GM13977 (cell line): ENCODE measurements at places on chromosomes 3 and 15.

DNA sequence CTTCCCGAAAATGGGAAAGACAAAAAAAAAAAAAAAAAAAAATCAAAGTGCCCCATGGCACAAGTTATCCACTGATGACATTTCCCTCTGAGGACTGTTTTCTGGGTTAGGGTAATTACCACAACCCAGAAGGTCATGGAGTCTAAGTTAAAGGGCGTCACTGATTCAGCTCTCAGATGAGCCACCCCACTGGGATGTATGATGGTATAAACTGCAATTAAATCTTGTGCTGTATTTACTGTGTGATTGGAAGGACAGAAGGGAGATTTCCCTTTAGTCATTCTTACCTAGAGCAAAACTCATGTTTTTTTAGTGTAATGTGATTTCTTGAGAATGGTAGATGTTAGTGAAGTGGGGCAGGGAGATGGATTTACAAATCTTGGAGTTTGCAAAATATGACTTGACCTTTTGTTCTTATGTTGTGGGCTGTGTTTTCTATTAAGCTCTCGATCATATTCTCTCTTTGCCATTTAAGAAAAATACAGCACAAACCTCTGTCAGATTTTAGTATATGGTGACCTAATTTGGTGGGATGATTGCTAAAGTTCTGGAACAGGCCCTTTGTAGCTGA, 244.2 kb downstream of the PTPRG start:
- no peak for DNase-seq

DNA sequence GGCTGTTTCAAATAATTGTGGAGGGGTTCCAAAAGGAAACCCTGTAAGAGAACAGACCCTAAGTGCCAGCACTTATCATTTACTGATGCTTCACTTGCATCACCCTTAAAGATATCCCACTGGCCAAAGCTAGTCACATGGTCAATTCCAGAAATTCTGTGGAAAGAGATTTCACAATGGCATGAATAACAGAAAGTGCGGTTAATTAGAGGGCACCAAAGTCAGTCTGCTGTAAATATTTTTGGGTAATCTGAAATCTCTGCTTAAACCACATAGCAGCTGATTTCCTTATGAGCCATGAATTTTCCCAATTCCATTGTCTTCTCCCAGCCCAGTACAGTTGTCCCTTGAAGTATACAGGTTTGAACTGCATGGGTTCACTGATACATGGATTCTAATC, 346.1 kb downstream of the SI start:
- DNase-seq: no peak

- no peak for DNase-seq
Observed at GRCh38 chr3:36455406-36455805, 75.1 kb downstream of the STAC start.

DNA sequence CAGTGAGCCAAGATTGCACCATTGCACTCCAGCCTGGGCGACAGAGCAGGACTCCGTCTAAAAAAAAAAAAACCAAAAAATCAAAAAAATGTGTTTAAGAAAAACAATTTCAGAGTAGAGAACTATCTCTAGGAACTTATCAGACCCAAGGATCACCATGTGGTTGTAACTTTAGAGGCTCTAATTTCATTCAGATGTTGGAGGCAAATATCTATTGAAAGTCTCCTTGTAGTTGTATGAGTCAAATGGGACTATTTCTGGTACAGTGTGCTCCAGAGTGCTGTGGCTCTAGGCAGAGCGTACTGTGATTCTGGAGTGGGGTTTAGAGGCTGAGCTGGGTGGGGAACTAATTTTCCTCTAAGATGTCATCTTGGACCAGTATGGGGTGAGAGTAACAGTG, 398.7 kb downstream of the SHQ1 start:
- no peak for DNase-seq

- no peak for DNase-seq
Observed at GRCh38 chr3:82416349-82416748, 654.9 kb upstream of the GBE1 start.

- no peak for DNase-seq
Observed at GRCh38 chr3:20787005-20787404, 601.0 kb upstream of the SGO1 start.

GRCh38 chr3:24713516-24713915, 218.9 kb upstream of the THRB start:
- DNase-seq: no peak

DNA sequence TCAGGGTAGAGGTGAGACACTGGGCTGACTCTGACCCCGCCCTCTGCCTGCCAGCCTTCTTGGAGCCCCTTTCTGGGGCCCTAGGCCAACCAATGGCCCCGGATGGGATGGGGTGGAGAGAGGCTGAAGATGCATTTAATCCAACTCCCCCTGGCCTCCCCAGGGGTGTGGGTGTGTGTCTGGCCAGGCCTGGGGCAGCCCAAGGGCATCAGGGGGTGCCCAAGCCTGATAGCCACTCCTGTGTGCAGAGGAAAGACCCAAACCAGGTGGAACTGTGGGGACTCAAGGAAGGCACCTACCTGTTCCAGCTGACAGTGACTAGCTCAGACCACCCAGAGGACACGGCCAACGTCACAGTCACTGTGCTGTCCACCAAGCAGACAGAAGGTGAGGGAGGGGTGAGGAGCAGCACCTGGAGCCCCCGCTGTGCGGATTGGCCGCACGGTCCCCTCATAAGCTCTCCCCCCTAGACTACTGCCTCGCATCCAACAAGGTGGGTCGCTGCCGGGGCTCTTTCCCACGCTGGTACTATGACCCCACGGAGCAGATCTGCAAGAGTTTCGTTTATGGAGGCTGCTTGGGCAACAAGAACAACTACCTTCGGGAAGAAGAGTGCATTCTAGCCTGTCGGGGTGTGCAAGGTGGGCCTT, 9.5 kb downstream of the SPINT1 start:
- no peak for DNase-seq

GRCh38 chr15:90686435-90687218, 30.5 kb upstream of the BLM start:
- DNase-seq: peak; percentile 61

- no peak for DNase-seq
Observed at GRCh38 chr15:91855684-91856489, 2.4 kb downstream of the SLCO3A1 start.

DNA sequence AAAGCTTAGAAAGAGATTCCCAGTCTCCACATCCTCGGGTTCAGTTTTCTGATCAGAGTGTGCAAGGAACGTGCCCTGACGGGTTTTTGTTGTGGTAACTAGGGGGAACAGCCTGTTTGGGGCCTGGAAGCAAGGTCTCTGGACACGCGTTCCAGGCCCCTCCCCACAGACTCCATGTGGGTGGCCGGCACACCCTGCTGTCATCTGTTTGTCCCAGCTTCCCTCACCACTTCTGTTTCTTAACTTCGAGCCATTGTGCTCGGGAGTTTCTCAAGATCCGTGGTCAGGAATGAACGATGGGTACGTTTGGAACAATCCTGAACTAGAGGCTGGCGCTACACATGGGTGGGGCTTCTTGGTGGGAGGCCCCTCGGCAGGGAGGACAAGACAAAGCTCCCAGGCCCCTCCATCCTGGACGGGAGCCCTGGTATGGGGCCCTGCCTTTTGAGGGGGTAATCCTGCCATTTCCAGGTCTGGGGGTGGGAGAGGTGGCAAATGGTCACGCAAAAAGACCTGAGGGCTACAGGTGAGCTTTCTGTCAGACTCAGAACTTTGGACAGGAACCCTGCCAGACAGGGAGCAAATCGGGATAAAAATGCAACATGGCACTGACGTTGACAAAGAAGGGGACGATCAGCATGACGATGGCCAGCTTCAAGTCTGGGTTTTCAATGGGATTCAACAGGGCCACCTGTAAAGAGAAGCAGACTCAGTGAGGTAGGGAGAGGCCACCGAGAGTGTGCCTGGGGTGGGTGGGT, 8.5 kb upstream of the MUSTN1 start:
- no peak for DNase-seq

DNA sequence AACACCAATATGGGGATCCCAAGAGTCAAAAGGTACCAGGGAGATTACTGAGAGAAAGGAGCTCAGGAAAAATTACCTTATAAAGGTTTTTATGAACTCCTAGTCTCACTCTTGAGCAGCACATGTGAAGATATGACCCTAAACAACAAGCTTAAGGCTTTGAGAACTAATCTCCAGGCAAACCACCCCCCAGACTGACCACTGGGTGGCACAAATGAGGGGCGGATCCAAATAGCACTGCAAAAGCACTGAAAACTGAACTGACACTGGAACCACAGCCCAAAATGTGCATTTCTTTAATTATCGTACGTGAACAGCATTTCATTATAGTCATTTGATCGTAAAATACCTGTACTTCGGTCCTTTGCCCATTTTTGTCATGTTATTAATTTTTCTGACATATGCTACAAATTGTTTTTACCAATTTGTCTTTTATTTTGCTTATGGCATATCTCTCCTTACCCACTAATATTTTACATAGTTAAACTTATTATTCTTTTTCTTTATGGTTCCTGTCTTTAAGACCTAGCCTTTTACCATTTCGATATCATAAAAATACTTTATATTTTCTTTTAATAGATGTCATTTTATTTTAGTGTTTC, 31.5 kb upstream of the TFDP2 start:
- peak; percentile 14 for DNase-seq

GRCh38 chr3:186318135-186318534, 43.9 kb downstream of the DGKG start:
- DNase-seq: no peak

DNA sequence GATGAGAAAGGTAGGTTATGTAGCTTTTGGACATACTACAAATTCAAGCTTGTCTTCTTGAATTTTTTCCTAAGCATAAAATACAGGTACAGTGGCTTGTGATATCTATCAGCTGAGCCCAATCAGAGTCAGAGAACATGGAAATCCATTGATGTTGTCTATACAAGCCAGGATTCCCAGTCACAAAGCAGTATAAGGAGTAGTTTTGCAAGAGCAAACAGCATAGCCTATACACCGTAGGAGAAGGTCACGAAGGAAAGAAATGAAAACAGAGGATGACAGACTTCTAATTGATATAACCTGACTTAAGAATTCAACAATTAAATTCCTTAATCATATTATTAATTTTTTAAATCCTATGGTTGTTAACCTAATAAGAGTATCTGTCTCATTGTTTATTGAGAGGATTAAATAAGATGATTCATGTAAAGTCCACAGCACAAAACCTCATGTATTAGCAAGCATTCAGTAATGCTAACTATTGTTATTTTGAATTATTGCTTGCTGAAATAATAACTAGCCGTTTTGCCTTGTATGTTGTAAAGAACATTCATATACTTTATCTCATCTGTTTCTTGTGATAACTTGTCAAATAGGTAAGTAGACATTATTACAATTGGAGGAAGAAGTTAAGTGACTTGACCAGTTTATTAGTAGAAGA, 276.6 kb upstream of the ZPLD1 start:
- DNase-seq: no peak

GRCh38 chr3:5840056-5840455, 652.5 kb downstream of the EDEM1 start:
- DNase-seq: no peak
